ENCODE measurements at places on chromosomes 13 and 19.

DNA sequence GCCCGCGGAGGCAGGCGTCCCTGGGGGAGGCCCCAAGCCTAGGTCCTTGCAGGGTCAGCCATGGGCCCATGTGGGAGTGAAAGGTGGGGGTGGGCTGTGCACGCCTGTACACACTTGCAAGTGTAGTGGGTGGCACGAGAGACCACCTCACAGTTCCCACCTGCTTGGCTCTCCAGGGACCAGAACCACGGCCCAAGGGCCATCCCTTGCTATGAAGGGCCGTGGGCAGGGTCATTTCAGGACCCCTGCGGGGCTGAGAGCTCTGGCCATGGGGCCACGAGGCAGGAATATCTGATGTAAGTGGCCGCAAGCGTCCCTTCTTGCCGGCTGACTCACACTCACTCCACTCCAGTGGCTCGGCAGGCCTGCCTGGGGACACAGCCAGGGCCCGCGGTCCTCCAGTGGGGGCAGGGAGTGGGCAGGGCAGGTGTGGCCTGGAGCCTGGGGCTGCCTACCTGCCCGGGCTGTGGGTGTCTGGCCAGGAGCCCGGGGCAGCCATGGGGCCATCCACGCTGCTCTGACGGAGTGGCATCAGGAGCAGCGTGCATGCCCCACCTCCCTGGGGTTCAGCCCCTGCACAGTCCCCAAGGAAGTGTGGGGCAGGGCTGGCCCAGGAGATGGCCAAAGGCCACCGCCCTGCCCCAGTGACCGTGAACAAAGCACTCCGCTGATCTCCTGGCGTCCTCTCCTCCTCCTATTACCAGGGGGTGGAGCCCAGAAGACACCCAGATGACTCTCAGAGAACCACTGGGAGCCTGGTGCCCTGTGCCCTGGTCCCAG, 8.6 kb upstream of the MKNK2 start:
- no peak for DNase-seq

DNA sequence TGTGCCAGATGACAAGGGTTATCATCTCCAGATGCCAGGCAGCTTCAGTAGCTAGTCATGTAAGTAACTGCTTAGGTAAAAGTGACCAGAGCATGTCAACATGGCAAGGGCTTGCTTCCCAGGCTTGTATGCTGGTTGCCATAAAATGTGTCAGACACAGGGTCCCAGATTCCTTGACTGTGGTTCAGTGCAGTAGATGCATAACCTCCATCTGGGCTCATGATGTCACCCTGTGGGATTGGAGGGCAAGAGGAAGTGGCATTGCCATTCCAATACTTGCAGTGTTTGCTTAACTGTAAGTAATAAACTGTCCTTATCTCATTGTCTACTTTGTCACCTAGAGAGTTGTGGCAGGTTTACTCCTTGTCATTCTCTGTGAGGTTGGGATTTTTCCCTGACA, 226.8 kb downstream of the PCDH17 start:
- no peak for DNase-seq

- no peak for DNase-seq
Measured at GRCh38 chr19:10913716-10914340, 14.6 kb downstream of the YIPF2 start.

- DNase-seq = no peak
Measured at GRCh38 chr13:60155978-60156377, 7.8 kb downstream of the DIAPH3 start.

- no peak for DNase-seq
Measured at GRCh38 chr19:55315956-55316525, 9.1 kb downstream of the TMEM150B start.

DNA sequence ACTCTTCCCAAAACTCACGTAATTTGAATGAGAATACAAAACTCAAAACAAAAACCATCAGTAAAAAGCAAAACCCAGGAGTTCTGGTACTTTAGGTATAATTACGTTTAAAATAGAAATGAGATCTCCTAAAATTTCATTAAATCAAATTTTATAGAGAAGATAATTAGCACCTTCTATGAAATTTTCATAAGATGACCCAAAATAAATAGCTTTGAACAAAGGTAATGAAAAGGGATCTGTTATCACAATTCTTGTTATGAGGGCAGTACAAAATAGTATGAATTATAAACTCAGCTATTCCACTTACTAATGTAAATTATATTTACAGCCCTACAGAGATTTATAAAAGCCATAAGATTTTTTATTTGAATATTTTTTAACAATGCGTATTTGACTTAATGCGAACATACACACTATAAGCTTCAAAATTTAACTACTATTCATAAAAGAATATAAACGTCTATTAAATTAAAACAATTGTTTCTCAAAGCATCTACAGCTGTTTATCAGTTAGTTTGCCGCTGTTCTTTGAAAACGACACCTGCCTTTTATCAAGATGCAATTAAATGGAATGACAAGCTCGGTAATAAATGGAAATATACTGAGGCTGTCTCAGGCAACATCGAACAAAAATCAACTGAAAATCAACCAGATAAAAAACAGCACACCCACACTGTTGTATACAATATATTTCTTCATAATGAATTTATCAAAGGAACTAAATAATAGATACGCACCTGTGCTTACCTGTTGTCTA, 63.8 kb downstream of the KCNRG start:
- DNase-seq = no peak

- no peak for DNase-seq
Measured at GRCh38 chr19:50026550-50026906, 723 bp downstream of the ZNF473 start.

GRCh38 chr13:26658448-26659385, 101.2 kb downstream of the WASF3 start:
- no peak for DNase-seq

GRCh38 chr13:33257841-33258807, 27.4 kb downstream of the STARD13 start:
- DNase-seq = no peak

Measured in activated T-cell treated with anti-CD3 and anti-CD28 coated beads, Interleukin-2, amount 50 U/mL, for 1 hour (primary cell).